AG09309 (cell line): ENCODE measurements at places on chromosomes 1 and 21.

DNA sequence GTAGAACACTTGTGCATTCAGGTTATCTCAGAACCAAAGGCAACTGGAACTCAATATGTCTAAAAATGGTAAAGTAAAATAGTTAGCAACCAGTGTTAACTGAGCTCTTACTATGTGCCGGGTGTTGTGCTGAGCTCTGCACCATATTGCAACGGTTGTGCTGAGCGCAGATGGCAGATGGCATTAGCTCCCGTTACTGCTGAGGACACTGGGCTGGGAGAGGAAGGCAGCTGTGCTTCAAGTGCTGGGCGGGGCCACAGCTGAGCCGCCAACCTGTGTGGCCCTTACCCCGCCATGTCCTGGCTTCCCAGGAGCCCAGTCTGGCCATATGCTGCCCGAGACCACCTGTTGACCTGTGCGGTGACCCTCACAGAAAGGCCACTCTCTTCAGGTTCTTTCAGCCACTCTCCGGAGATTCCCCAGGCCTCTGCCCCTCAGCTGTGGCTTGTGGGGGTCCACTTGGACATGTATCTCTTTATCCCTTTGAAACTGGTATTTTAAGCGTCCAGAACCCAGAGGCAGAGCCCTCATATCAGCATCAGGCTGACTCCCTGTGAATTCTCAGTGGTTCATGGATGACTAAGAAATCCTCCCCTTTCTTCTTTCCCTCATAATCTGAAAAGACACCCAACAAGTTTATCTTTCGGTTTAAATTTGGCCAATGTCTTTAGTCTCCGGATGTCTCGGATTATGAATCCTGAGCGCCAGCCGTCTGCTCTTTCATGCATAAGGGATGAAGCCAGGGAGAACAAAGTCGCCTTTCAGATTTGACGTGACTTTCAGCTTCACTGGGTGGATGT lies 26.4 kb downstream of the LDLRAP1 start:
- no peak for DNase-seq

DNA sequence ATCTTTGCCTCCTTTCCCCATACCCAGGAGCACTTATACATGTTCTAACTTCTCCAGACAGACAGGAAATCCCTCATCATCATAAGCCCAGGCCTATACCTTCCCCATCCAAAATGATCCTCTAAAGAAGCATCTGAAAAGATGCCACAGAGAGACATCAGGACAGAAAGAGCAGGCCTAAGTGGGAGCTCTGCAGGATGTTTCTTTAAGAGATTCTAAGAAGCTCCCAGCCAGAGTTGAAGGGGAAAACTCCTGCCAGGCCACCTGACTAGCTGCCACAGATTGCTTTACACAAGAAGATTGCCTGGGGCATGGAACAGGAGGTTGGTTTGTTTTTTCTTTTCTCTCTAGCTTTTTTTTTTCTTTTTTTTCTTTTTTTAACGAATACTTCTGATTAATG lies 275.8 kb downstream of the VAV3 start:
- DNase-seq = no peak

- DNase-seq = no peak
These were observed 64.9 kb downstream of the MEF2D start for GRCh38 chr1:156435545-156436140.

DNA sequence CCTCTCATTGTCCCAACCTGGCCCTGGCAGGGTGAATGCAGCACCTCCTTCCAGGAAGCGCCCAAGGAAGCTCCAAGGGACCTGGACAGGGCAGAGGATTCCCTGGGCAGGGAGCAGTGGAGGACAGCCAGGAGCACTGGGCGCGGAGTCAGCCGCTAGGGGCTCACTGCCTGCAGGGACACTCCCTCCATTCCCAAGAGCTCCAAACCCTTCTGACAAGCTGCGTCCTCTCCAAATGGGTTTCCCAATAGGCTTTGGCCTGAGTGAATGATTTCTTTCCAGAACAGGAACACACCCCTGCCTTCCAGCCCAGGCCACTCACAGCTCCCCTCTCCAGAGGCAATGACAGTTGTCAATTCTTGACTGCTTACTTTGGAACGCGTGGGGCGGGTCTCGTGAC lies 128.5 kb upstream of the EDN2 start:
- DNase-seq = no peak

DNA sequence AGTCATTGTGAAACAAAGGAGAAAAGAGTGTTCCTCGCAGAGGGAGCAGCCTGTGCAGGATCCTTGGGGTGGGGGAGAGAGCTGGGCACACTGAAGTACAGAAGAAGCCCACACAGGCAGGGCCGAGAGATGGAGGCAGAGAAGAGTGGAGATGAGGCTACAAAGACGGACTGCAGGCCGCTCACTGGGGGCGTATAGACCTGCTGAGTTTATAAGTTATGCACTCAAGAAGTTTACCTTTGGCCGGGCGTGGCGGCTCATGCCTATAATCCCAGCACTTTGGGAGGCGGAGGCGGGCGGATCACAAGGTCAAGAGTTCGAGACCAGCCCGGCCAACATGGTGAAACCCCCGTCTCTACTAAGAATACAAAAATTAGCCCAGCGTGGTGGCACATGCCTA lies 7.6 kb upstream of the SLAMF9 start:
- DNase-seq = no peak

GRCh38 chr1:29213055-29213454 lies 17.7 kb downstream of the MECR start:
- DNase-seq = no peak

GRCh38 chr1:29753244-29753643 lies 516.9 kb downstream of the PTPRU start:
- no peak for DNase-seq

DNA sequence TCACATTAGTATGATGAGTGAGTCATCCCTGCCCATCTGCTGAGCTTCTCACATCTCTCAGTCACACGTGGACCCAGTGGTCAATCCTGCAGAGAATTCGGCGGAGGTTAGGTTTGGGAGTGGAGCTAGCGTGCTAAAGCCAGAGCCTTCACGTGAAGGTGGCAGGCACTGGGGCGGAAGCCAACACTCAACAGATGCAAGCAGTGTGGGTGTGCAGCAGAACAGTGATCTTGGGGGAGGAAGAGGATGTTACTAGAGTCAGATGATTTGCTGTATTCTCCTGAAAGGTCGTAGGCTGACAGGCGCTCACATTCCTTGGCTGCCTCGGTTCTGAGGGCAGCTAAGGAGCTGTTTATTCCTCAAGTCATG lies 6.7 kb downstream of the C1orf115 start:
- DNase-seq = peak; percentile 27

DNA sequence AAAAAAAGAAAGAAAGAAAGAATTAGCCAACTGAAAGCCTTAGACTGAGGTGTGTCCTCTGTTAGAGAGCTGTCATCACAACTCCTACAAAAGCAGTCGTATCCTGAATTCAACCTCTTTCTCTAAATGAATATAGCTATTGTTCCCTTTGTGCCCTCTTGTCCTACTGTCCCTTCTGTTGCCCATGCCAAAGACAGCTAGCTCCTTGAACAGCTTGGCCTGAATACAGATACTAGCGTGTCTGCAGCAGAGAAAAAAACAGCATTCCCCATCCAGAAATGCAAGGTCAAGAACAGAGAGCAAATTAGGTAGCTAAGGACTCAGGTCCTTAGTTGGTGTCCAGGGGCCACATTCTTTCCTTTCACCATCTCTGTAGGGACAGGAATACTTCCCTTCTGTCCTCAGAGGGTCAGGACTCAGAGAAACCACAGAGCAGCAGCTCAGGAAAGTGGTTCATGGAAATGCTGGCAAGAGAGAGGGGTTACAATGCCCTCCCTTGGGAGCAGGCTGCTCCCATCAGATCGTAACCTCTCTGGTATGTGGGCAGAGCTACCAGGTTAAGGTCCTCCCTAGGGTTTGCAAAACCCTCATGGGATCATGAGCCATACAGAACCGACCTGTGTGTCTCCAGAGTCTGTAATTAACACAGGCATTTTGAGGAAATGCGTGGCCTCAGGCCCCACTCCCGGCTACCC lies 1.8 kb upstream of the ZBTB48 start:
- DNase-seq = no peak

- peak; percentile 40 for DNase-seq
These were observed 5.5 kb upstream of the RNF223 start for GRCh38 chr1:1079408-1080121.

DNA sequence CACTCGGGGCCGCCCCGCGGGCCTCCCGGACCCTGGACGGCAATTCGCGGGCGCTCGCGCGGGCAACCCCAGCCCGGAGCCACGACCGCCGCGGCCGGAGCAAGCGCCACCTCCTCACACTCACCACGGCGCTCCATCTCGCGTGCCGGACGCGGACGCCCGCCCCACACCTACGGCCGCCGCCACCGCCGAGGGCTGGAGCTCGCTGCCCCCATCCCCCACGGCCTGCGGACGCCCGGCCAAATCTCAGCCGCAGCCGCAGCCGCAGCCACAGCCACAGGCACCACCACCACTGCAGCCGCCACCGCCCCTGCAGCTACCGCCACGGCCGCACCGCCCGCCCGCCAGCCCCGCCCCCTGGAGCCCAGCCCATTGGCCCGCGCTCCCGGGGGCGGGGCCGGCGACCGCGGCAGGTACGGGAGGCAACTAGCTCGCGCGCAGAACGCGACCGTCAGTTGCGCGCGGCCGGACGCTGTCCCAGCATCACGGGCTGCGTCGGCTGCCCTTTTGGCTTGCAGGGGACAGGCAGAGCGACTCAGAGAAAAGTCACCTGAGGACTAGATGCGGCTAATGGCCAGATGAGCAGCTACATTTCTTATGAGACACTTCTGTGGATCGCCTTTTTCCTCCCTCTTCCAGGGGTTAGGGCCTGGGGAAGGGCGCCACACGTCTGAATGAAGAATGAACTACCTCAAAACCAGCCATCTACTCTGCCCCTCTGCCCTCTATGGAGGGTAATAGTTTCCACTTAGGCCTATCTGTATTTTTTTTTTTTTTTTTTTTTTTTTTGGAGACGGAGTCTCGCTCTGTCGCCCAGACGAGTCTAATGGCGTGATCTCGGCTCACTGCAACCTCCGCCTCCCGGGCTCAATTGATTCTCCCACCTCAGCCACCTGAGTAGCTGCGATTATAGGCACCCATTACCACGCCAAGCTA lies at the start of gene ARHGAP29:
ARHGAP29 (minus strand) TSS at position 294 of the 936 bp plus-strand sequence. CDS start 5,973 bp downstream, outside the sequence.
- DNase-seq = no peak

DNA sequence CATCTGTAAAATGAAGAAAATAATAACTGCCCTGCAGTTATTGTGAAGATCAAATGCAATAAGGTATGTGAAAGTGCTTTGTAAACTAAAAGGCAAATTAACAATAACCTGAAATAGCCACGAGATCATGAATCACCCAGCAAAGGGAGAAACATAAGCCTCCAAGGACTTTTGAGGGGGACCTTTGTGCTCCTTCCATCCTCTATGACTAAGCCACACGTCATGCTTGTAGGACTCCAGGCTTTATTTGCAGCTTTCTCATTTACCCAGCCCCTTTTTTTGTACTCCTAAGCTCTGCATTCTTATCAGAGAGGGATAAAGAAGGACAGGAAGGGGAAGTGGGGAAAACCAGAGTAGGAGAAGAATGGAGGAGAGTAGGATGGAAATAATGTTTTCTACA lies 115.1 kb downstream of the PROX1 start:
- peak; percentile 7 for DNase-seq

DNA sequence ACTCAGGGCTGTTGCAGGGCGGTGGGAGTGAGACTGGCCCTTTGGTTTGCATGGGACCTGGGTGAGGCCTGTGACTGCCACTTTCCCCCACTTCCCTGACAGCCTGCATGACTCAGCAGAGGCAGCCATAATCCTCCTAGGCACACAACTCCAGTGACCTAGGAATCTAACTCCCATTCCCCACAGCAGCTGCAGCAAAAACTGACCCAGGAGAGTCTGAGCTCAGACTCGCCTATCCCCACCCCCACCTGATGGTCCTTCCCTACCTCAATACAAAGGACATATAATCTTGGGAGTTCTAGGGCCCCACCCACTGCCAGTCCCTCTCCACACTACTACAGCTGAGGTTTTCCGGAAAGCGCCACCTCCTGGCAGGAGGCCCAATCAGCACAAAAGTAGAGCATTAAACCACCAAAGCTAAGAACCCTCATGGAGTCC lies 26.7 kb downstream of the NDC1 start:
- no peak for DNase-seq

- no peak for DNase-seq
These were observed 8.3 kb downstream of the RASAL2 start for GRCh38 chr1:178102218-178102617.

DNA sequence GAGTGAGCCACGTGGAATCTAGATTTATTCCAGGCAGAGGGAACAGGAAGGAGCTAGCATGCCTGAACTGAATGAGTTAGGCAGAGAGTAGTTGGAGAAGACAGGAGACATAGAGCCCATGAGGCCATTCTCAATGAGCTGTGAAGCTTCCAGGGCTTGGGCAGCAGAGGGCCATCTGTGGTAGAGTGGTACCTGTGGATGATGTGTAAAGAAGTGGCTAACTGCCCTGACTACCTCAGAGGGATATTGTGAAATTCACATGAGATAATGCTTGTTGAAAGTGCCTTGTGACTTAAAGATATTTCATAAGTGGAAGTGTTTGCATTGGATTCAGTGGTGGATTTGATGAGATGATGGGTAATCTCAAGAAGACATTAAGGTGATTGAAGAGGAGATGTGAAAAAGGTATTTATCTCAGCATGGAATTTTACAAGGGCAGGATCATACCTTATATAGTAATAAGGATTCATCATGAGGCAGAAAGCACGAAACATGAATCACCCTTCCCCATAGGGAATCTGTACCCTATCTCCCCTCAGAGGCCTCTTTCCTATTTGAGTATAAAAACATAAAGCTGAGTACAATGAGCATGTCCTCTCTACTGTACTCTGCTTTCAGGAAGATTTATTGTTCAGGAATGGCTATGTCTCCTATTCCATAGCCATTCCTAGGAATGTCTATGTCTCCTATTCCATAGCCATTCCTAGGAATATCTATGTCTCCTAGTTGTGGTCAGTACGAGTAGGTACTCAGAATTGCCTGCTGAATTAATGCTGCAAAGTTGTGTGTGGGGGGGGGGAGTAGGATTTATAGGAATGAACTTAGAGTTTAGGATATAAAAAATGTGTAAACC lies 146.8 kb downstream of the PAPPA2 start:
- DNase-seq = no peak

DNA sequence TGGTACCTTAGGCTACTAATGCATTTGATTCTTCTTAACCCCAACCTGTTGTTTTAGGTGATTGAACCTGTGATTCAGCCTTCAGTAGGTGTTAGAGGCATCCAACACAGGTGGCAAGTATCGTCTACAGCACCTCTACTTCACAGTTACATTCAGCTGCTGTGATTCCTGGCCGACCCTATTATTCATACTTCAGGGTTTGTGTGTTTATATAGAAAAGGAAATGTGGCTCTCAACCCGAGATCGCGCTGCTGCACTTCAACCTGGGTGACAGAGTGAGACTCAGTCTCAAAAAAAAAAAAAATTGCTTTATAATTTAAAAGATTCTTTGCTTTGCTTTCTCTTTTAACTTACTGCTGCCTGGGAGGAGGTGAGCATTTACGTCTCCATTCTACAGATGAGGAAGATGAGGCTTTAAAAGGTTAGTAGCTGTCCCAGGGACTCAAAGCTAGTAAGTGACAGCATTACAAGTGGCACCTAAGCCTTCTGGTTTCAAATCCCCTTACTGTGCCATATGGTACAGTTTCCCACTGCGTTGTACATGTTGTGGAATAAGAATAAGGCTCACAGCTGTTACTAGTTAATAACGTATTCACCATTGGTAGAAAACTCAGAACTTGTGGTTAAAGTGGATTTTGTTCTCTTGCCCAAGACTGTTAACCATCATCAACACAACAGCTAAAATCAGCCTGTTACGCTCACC lies 9.9 kb upstream of the GPR25 start:
- no peak for DNase-seq
